NCI-H1105 treated with DMSO at 0.1 percent for 48 hours (cell line): ENCODE measurements at places on chromosomes 4 and X.

DNA sequence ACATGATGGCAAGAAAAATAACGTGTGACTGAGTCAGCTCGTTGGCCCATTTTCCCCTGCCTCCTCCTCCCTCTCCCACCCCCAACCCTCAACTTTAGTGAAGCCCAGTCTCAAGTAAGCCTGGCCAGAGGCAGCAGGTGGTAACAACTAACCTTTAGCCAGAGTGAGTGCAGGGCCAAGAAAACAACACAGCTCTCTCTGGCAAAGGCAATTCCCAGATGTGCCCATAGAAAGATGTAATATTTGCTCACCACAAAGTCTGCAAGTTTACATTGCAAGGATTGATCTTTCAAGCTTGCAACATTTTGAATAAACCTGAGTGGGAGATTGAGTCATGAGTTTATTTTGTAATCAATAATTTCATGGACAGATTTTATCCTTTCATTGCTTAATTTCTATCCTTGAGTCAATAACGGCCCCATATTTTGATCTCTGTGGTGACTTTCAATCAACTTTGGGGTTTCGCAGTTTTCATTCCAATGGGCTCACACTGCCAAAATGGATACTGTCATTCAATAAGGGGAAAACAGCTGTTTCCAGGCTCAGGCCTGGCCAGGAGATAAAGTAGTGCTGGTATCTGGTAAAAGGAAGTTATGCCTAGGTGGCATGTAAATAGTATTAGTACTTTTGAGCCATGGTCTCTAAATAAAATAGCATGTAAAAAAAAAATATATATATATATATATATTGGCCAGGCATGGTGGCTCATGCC is 130.7 kb upstream of the TMEM164 start:
- DNase-seq: no peak

DNA sequence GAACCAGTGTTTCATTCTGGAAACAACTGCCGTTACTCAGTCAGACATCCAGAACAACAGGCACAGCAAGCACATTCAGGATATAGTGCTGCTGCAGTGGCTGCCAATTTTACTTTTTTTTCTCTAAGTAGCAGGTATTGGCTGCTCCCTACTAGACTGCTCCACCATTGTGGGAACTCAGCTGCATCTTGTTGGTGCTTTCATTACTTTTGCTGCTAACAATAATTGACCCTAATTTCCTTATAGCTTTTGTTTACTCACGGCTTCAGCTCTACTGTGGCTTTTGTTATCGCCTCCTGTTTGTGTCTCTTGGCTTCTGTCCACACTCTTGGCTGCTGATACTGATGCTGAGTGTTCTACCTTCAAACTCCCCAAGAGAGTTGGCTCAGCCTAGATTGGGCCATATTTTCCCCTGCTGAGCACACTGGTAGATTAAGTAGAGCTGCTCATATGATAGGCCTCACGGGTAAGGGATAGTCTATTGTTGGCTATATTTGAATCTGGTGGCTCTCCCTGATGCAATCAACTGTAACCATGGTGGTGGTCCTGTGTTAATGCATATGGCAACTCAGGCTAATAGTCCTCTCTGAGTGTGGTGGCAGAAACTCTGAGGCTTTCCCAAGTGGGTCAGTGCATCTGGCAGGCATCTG is 44.5 kb upstream of the IL2 start:
- peak; percentile 96 for DNase-seq

DNA sequence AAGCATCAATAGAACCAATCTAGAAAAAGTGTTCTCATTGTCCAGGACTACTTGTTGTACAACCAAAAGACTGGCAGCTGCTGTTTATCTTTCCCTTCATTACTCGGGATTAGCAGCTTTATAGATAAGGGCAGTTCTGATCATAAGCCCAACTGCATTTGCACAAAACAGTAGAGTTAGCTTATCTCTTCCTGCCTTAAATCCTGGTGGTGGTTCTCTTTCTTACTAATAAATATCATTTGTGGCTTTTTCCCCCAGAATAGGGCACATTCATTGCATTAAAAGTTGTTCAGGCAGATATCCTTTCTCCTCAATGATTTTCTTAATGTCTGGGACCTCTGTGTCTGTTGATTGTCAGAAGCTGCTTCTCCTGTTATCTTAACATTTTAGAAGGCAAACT is 20.2 kb upstream of the RRAGB start:
- DNase-seq: no peak

- no peak for DNase-seq
Measured at GRCh38 chrX:32877592-32877991, 333.8 kb downstream of the DMD start.

DNA sequence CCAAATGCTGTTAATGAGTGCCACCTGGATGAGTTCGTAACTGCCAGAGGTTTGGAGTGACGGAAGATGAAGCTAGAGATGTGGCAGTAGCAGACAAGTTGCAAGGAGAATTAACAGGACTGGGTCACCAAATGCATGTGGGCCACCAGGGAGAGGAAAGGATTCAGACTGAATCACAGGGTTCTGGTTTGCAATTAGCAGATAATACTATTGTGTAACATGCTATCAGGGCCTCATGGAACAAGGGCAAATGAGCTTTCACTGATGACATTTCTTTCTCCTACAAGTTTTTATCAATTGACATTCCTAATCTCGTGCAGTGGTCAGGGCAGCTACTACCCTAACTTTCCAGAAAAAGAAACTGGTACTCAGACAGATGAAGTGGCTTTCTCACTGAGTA is 21.4 kb downstream of the GAB3 start:
- no peak for DNase-seq

GRCh38 chr4:15479913-15480185 is 10.2 kb downstream of the CC2D2A start:
- DNase-seq: no peak

GRCh38 chrX:135625995-135626394 is 87.4 kb upstream of the CT45A1 start:
- peak; percentile 2 for DNase-seq

- DNase-seq: no peak
Measured at GRCh38 chr4:100483796-100484195, 34.0 kb downstream of the EMCN start.

DNA sequence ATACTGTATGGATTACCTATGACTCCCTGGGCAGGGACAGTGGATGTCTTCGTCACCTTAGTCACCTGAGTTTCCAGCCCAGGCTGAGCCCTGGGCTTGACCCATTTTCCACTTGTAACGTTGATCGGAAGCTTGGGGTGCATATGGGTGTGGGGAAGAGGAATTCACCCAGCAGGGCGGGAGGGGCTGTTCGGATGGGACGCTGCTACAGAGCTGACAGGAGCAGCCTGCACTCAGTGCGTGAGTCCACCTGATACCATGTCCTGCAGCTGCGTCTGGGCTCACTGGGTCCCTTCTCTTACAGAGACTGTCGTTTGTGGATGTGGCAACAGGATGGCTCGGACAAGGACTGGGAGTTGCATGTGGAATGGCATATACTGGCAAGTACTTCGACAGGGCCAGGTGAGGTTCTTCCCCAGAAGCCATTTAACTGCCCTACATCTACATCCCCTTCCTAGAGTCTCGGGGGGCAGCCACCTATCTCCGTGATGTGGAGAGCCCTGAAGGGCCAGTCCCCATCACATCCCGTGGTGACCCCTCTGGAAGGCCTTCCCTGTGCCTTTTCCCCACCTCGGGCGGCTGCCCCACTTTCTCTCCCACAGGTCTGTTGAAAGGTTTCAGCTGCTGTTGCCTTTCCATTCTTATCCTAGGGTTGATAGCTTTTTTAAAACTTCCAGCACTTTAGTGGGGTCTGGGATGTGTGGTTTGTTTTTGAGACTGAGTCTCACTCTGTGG is 13.6 kb downstream of the TKTL1 start:
- no peak for DNase-seq

GRCh38 chr4:16687011-16687410 is 211.4 kb downstream of the LDB2 start:
- DNase-seq: no peak

GRCh38 chrX:5775846-5776430 is 452.7 kb downstream of the NLGN4X start:
- no peak for DNase-seq

DNA sequence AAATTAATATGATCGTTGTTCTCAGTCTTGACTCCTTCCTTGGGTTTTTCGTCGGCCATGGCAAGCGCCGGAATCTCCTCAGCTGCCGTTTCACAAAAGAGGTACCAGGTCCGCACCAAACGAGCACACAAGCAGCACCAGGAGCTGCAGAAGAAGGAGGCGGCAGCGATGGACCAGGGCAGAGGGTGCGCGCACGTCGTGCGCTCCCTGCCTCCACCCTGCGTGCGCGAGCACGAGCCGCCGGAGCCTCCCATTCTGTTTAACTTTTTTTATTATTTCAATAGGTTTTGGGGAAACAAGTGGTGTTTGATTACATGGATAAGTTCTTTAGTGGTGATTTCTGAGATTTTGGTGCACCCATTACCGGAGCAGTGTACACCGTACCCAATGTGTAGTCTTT is 158.2 kb downstream of the PLS3 start:
- no peak for DNase-seq

- DNase-seq: no peak
Measured at GRCh38 chr4:45946699-45947098, 177.2 kb downstream of the GABRG1 start.

- DNase-seq: no peak
Measured at GRCh38 chrX:44305921-44306320, 37.6 kb downstream of the EFHC2 start.

- DNase-seq: no peak
Measured at GRCh38 chr4:97496298-97496873, 646.9 kb downstream of the STPG2 start.

DNA sequence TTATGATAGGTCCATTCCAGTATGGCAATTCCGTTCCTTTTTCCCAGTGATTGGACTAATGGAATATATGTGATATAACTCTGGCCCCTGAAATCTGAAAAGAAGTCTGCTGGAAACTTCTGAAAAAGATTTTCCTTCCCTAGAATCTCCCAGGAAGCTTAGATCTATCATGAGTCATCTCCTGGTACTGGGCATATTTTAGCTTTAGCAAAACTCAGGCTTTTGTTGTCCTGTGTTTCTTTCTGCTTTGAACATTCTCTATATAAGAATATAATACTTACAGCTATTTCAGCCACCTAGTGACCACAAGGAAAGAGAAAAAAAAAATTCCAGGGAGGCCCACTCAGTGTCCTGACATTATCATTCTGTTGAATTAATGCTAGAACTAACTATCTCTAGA is 597.2 kb upstream of the GRIA3 start:
- DNase-seq: no peak

DNA sequence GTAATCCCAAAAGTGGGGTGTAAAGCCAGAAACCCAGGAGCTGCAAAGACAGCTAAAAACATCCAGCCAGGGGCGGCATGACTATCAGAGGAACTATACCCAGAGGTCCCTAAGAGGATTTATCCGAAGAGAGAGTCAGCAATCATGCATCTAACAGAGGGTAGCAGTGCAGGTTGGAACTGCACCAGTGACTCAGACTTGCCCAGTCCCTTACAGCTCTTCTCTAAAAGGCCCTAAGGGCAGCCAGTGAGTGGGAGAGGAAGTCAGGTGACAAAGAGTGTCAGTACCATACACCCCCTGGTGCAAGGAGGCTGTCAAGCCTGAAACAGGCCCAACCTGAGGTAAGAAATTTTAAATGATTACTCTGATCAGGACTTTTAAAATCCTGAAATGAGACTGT is 88.1 kb downstream of the CAMK2D start:
- DNase-seq: no peak

DNA sequence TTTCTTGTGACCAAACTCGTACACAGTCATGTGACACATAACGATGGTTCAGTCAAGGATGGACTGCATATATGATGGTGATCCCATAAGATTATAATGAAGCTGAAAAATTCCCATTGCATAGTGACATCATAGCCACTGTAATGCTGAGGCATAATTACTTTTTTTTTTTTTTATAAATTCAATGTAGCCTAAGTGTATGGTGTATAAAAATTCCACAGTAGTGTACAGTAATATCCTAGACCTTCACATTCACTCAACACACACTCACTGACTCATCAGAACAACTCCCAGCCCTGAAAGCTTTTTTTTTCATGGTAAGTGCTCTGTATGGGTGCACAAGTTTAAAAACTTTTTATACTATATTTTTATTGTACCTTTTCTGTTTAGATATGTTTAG is 105.0 kb downstream of the AREG start:
- DNase-seq: no peak

DNA sequence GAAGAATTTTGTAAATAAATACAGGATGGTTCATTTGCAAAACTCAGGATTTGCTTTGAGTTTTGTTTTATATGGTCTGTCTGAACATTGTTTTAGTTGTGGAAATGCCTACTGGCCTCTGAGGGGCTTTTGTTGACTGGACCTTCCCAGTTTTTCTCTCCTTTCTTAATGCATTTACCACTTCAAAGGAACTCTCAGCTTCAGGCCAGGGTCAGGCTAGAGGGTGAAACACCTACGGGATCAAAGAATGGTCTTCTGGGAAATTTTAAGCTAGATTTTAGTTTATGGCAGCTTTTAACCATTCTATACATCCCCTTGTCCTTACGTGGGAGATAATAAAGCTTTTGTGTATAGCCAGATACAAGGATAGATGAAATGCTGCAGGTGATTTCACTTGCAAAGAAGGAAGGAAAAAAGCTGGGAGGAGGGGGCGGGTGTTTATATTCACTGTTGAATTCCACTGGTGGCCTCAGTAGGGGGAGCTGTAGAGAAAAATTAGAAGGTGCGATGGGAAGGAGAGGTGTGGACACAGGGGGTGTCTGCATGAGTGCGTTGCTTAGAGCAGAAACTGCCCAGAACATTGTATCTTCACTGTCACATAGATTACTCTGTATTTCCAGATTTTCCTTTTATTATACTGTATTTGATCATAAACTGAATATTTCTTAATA is 151.8 kb downstream of the TSPAN5 start:
- no peak for DNase-seq

- no peak for DNase-seq
Measured at GRCh38 chr4:41877020-41877796, 58.0 kb upstream of the TMEM33 start.

DNA sequence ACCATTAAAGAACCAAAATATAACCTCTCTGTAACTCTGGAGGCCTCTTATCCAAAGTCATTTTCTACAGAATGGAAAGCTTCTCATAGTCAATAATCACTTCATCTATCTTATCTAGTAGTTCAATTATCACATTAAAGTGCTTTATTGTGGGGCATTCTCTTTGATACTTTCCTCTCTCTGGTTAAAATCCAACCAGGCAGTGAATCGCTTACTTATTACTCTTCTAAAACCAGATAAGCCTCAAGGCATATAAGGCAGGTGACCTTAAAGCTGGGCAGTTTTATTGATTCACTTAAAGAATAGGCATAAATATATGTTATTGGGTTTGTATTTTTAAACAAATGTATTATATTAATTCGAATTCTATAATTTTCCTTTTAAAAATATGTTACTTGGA is 2162.1 kb upstream of the TENM3 start:
- DNase-seq: no peak

DNA sequence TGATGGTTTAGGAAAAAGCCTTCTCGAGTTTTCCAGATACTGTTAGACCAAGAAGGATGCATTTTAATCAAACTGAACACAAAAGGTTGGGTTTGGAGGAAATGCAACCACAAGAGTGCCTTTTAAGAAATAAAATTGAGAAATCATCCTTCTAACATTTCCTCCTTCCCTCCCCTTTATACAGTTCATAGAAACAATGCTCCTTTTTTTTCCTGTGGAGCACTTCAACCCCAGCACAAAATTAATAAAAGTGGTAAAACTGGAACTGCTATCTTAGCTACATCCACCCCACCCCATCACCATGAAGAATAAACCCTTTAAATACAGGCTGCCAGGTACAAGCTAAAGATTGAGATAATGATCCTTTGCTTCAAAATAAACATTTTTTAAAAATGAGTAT is 211.1 kb downstream of the RELL1 start:
- no peak for DNase-seq

GRCh38 chr4:7945709-7946380 is 6.2 kb upstream of the AFAP1 start:
- DNase-seq: no peak

- DNase-seq: no peak
Measured at GRCh38 chr4:118335324-118335723, 17.5 kb downstream of the PRSS12 start.
